Adipocyte (in vitro differentiated cells): ENCODE measurements at places on chromosomes 7 and 10.

- DNase-seq = no peak
Observed at GRCh38 chr7:98921608-98922372, 43.5 kb downstream of the TRRAP start.

- DNase-seq = no peak
Observed at GRCh38 chr7:81831883-81832282, 62.0 kb upstream of the HGF start.

DNA sequence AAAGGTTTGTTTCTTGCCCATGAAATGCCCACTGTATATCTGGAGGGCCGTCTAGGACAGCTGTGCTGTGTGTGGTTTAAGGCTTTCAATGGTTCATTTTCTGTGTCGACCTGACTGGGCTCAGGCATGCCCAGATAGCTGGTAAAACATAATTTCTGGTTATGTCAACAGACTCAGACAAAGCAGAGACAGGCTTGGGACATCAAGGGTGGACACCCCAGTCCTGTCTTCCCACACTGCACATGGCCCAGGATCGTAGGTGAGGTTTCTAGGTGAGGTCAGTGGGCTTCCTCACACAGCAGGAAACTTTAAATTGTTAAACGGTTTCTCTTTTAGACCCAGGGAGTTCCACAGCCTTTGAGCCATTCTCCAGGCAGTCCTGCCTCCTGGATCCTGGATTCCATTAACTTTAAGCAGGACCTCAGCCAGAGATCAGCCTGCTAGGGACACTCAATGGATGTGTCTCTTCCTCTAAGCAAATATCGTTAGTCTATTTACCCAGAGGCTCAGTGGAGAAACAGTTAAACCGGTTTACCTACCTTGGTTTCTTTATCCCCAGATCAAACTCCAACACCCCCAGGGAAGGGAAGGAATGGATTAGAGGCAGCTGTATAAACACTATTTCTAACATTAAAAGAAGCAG lies 66.4 kb downstream of the ST8SIA6 start:
- DNase-seq = peak; percentile 11

DNA sequence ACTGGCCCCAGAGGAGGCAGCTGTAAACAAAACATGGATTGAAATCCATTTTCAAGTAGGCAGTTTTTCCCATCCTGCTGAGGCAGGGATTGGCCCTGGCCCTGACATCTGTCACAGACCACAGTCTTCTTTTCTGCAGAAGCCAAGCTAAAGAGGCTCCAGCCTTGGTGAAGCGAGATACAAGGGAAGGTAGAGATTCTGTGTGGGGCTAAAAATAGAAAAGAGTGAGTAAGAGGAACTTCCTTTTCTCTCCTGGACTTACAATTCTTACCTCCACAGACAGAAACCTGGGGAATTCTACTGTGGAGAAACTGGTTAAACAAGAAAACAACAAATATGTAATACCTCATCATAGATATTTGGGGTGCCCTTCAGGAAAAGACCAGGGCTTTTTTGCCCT lies 624.8 kb upstream of the FZD8 start:
- DNase-seq = no peak

- DNase-seq = peak; percentile 6
Observed at GRCh38 chr10:104417637-104418292, 64.1 kb downstream of the CFAP58 start.

DNA sequence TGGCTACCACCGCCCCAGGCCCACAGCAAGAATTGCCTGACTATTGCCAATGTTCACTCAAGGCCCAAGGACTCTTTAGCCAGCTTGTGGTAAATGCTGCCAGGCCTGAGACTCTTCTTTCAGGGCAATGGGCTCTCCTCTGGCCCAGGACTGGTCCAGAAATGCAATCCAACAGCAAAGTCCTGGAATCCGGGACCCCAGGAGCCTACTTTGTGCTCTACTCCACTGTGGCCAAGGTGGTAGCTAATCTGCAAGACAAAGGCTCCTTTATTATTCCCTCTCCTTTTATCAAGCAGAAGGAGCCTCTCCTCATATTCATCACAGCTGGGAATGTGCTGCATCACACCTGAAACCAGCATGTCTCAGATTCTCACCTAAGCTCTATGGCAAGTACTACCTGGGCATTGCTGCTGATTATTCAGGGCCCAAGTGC lies 107.6 kb upstream of the PRSS58 start:
- no peak for DNase-seq

GRCh38 chr7:1242256-1242605 lies 9.6 kb downstream of the UNCX start:
- DNase-seq = no peak

DNA sequence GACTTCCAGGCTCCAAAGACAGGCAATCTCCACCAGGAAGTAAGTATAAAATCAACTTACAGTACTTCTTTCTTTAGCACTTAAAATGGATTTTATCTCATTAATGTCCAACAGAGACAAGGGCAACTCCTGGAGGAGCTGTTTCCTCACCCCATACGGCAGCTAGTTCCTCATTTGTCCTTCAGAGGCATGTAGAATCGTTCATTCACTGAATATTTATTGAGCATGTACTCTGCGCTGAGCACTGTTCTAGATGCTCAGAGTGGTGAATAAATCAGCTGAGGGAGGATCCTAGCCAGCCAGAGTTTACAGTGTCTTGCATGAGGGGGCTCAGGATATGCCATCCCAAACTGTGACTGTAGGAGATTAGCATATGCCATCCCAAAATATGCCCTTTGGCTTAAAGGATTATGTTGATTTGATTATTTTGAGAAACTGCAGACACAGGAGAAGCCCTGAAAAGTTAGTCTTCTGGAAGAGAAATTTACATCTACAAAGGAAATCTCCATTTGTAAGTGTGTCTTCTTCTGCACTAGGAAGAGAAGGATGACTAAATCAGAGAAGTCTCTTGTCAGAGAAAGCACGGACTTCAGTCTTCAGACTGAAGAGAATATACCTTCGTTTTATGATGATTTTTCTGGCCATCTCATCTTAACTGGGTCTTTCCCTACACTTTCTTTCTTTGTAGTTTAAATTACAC lies 66.9 kb downstream of the BAMBI start:
- no peak for DNase-seq

DNA sequence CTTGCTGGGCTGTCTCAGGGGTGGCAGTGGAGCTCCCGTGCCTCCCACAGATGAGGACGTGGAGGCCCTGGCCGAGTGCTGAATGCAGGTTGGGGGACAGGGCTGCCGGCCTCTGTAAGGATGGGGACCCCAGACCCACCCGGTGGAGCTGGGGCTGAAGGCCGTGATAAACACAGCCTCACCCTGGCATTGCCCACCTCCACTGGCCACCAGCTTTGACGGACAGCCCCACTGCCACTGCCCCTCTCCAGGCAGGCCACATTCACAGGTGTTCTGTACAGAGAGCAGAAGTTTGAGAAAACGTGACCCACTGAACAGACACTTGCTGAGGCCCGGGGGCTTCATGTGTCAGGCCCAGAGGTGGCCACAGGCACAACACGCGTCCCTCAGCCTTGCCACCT lies 126.2 kb downstream of the LHPP start:
- no peak for DNase-seq

- DNase-seq = no peak
Observed at GRCh38 chr10:6501931-6502330, 78.1 kb downstream of the PRKCQ start.

DNA sequence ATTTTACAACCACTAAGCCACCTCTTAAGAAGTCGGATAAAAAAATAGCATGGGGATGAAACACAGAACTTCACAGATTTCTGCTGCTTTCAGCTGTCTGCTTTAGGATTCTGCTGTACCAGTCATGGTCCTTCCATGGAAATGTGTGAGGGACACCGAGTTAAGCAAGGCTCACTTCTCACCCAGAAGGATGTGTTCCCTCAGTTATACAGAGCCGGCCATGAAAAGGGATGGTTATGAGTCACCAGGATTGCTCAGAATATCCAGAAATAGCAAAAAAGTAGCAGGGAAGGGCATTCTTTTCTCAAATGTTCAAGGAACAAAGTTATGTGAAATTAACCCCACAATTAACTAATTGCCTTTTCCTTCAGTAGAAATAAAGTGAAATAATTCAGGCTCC lies 124.4 kb downstream of the AMPH start:
- peak; percentile 70 for DNase-seq

DNA sequence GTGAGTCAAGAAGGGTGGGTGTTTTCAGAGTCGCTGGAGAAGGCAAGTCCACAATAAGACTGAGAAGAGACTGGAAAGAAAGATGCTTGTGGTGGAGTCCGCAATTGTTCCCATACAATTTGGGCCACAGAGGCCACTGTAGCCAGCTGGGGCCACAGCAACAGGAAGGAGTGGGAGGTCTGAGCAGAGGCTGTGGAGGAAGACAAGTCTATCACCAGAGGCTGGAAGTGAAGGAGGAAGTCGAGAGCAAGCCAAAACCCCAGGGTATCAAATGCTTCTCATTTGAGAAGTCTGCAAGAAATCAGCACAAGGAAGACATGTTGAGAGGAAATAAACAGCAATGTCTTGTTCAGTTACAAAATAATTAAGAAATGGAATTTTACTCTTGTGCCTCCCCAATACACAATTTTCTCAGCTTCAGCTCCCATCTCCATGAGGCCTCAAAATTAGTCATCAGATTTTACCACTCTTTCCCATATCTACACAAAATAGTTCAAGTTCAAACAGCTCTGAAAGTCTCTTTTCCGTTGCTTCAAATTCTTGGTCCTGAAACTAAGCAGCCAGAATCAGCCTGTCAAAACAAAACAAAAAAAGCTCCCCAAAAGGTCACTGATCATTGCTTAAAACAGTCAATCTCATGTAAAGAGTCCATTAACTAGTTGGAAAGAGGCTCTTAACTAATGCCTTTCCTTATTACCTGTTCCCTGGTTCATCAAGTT lies 31.6 kb downstream of the SLC16A12 start:
- DNase-seq = peak; percentile 18
